ENCODE measurements at places on chromosomes 5 and 9. TPM values are rescaled to one million over a fixed set of nuclear protein-coding genes. Genes with fewer than 3 reads are reported as not detected.

PCDHGB3 gene
- 5.4 TPM for total RNA-seq

PCDHGB5 gene
- total RNA-seq, result 15.0 TPM

DNA sequence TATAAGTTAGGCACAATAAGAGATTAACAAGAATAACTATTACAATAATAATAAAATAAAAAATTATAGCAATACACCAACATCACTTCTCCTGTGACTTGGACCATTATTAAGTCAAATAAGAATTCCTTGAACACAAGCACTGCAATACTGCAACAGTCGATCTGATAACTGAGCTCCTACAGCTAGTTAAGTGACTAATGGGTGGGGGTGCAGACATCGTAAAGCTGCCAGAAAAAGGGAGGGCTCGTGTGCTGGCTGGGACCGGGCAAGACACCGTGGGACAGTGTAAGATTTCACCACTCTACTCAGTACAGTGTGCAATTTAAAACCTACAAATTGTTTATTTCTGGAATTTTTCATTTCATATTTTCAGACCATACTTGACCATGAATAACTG lies 78.8 kb downstream of the SNX24 start:
- H3K27me3 ChIP-seq, result no peaks in the 10 kb centered on the region
- no peak overlapping the region for H3K27ac ChIP-seq
- no peak for DNase-seq
- H3K4me1 ChIP-seq, result no peaks in the 10 kb centered on the region
- H3K36me3 ChIP-seq, result no peaks in the 10 kb centered on the region

GRCh38 chr9:132742821-132743311 lies 72.6 kb downstream of the GTF3C4 start:
- no peak overlapping the region for H3K4me3 ChIP-seq
- H3K27ac ChIP-seq, result no peak overlapping the region
- H3K36me3 ChIP-seq, result no peaks in the 10 kb centered on the region
- no peaks in the 10 kb centered on the region for H3K27me3 ChIP-seq
